Activated T-cell treated with anti-CD3 and anti-CD28 coated beads for 1 hour (primary cell): ENCODE measurements at places on chromosomes 16 and 17.

GRCh38 chr17:1008008-1008761 lies 11.3 kb downstream of the TIMM22 start:
- DNase-seq: no peak

GRCh38 chr17:20989481-20989880 lies 53.3 kb downstream of the USP22 start:
- no peak for DNase-seq

- DNase-seq: no peak
Measured at GRCh38 chr17:1992541-1992940, 32.6 kb downstream of the RTN4RL1 start.

- DNase-seq: no peak
Measured at GRCh38 chr17:41635121-41636097, 11.0 kb upstream of the KRT17 start.
